Activated CD8-positive, alpha-beta memory T cell treated with anti-CD3 and anti-CD28 coated beads, Interleukin-2, amount 10 ng/mL, durations not matched to agents 7 days and 5 days (primary cell): ENCODE measurements at places on chromosomes 4 and X. TPM values are rescaled to one million over a fixed set of nuclear protein-coding genes. Genes with fewer than 3 reads are reported as not detected.
A peak's percentile ranks its signal among the peaks of the same experiment; 100 is the strongest.

GRCh38 chr4:31100536-31100935 lies 380.4 kb downstream of the PCDH7 start:
- no peak for DNase-seq

- DNase-seq, result peak; percentile 40
These were observed 880 bp downstream of the UNC5C start for GRCh38 chr4:95547715-95548471.

- no peak for DNase-seq
These were observed 170.3 kb downstream of the VEGFC start for GRCh38 chr4:176622251-176622948.

DNA sequence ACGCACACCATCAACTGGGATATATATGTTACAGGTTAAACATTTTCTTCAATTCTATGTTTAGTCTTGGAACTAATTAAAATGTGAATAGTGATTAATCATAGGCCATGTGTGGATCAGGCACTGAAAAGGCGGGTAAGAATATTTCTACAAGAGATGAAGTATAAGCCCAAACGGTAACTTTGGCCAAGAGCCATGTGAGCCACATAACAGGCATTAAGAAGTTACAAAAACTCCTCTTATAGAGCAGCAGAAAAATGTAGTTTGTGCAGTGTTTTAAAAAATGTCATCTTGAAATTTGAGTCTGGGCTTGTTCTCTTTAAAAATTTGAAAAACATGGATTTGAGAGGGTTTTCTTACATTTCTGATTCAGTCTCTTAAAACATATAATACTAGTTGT lies 521.8 kb upstream of the DIPK2B start:
- DNase-seq, result no peak

DNA sequence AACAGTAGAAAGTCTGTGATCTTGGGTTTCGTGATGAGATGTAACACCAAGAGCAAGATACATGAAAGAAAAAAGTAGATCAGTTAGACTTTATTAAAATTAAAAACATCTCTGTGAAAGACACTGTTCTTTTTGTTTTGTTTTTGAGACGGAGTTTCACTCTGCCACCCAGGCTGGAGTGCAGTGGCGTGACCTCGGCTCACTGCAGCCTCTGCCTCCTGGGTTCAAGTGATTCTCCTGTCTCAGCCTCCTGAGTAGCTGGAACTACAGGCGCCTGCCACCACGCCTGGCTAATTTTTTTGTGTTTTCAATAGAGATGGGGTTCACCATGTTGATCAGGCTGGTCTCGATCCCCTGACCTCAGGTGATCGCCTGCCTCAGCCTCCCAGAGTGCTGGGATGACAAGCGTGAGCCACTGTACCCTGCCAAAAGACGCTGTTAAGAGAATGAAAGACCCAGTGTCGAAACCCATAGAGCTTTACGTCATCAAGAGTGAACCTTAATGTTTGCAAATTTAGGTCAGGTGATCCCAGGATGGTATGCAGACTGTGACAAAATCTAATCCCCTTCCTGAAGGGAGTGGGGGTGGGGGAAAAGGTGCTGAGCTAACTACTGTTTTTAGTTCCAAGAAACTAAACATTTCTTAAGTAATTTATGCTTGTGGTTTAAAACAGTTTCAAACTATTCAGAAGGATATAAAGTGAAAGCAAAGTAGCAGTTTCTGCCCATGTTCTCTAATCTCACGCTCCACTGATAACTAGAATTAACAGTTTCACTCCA lies 8.0 kb downstream of the OFD1 start:
- peak; percentile 57 for DNase-seq

- no peak for DNase-seq
These were observed 290.6 kb upstream of the TAPT1 start for GRCh38 chr4:16516796-16517439.

Gene STAP1
- total RNA-seq, result 32.4 TPM

Gene MSANTD1
- total RNA-seq, result 0.73 TPM

Gene SLC30A9
- total RNA-seq, result 31.9 TPM

Gene PPP2R2C
- not detected for total RNA-seq

Gene TTC29
- not detected for total RNA-seq

Gene HS6ST2
- total RNA-seq, result not detected

Gene CSAG2
- total RNA-seq, result 2.7 TPM

Gene KLB
- not detected for total RNA-seq

Gene TMEM271
- total RNA-seq, result not detected

Gene FAM9C
- total RNA-seq, result not detected

Gene CLDN22
- not detected for total RNA-seq

Gene HPSE
- 18.4 TPM for total RNA-seq

Gene CEP44
- 22.2 TPM for total RNA-seq
